ENCODE measurements at places on chromosomes 5 and 9. TPM values are rescaled to one million over a fixed set of nuclear protein-coding genes. Genes with fewer than 3 reads are reported as not detected.

- H3K36me3 ChIP-seq: peaks cover 24% of the 10 kb centered on the region
- no peaks in the 10 kb centered on the region for H3K4me1 ChIP-seq
- DNase-seq: no peak
- H3K27me3 ChIP-seq: no peaks in the 10 kb centered on the region
- H3K4me3 ChIP-seq: no peak overlapping the region
Observed at GRCh38 chr5:71528206-71528605, 58.9 kb upstream of the MCCC2 start.

DNA sequence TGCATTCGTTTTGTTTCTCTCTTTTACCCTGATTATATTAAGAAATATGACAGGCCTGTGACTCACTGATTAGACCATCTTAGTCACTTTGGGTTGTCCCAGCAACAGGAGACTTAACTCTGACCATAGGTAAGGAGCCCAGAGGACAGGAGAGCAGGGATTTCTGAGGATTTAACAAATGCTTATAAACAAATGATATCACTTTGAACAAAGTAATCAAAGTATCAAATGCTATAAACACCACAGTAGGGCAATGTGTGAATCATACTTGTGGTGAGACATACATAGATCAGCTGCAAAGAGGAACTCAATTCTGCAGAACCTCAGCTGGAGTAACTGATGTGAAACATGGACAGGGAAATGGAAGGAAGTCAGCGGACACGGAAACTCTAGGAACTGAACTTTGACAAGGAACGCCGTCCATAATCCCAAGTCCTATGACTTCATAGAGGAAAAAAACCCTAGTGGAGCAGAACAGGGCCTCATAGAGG is 190.6 kb upstream of the MSX2 start:
- no peaks in the 10 kb centered on the region for H3K36me3 ChIP-seq
- no peak overlapping the region for H3K4me3 ChIP-seq
- no peaks in the 10 kb centered on the region for H3K27me3 ChIP-seq
- H3K27ac ChIP-seq: no peak overlapping the region

DNA sequence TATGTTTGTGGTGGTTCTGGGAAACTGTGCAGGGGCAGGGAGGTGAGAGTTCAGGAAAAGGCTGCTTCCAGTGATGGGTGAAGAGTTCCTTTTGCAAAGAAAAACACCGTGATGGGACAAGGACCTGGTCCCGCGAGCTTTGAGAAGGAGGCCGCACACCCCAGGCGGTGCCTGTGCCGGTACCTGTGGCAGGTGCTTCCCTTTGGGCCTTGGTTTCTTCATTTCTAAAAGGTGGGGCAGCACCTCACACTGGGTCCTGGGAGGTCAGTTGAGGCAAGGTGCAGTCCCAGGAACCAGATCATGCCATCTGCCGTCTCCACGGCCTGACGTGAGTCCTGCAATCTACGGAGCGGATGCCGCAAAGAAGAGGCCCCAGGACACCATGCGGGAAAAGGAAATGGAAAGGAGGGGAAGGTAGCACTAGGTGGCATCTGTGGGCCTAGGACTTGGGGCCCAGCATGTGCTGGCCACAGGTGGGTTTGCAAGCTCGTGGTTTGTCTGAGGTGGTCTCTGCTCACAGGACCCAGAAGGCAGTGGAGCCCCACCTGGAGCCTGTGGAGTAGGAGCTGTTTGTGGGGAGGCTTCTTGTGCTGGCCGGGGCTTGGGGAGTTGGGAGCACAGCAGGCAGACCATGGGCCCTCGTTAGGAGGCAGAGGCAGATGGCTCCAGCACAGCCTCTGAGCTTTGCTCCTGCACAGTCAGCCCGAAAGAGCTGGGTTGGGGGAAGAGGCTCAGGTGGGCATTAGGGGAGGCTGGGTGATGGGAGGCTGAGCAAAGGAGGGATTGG is 131.6 kb downstream of the CACNA1B start:
- no peaks in the 10 kb centered on the region for H3K4me1 ChIP-seq
- H3K27me3 ChIP-seq: no peaks in the 10 kb centered on the region
- DNase-seq: no peak
- no peaks in the 10 kb centered on the region for H3K36me3 ChIP-seq

DNA sequence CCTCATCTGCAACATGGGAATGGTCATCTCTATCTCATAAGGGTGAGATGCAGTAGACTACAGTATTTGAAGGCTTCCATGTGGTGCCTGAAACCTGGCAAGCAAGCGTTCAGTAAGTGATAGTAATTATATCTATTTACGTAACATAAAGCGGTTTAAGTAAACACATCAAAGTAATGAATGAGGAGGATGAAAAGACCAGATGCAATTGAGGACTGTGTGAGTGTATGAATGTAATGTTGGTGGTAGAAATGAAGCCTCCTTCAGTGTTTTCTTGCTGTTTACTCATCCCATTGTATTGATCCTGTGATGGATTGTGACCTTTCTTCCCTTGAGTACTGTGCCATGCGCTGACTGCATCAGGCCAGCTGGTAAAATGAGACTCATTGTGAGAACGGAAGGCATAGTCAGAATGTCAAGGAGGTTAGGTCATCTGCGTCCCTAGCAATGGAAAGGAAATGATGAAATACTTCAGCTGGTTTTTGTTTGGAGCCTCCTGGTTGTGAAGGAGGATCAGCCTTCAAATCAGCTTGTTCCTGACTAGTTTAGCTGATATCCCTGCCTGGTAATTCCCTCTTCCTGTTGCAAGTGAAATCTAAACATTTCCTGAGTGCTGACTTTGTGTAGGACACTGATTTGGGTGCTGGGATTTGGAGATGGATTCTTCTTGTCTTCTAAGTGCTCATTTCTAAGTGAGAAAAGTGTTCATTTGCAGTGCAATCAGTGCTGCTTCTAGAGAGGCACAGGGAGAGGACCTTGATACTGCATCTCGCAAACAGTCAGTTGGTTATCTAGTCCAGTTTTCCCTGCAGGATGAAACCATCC is 35.6 kb downstream of the TNFSF8 start:
- H3K27ac ChIP-seq: no peak overlapping the region
- no peaks in the 10 kb centered on the region for H3K27me3 ChIP-seq
- DNase-seq: no peak
- H3K4me3 ChIP-seq: no peak overlapping the region

DNA sequence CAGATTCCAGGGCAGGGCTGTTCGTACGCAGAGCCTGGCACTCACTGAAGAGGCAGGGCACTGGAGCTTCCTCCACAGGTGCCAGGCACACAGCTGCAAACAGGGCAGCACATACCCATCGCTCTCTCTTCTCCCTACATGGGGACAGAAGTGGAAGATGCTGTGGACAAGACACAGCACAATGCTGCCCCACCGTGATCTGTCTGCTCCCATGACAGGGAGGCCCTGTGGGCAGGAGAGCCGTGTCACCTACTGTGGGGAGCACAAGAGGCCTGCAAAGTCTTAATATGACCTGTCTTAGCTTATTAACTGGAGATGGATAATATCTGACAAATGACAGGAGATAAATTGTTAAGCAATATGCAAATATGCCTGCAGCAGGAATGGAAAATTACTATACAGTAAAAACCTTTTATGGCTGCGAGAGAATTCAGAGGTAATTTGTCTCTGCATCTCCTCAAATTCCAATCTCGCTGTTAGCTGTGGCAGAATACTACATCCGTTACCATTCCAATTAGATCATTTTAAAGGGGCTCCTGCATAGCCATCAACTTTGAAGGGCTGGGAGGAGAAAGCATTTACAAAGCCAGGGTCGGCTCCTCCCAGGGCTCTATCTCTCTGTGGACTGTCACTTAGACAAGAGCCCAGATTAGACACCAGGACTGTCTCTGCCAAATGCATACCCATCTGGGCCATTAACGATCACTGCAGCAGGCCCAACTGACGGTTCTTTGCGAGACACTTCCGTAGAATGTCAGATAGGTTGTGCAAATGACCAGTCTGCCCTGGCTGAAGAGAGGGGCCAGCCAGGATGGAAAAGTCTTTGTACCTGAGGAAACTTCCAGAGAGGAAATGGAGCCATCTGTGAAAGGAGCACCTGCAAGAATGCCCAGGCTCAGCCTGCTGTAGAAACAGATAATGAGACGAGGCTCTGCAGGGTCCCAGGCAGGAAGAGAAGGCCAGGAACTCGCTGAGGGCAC is 90.7 kb upstream of the FSTL4 start:
- no peak overlapping the region for H3K4me3 ChIP-seq
- no peaks in the 10 kb centered on the region for H3K4me1 ChIP-seq
- no peaks in the 10 kb centered on the region for H3K36me3 ChIP-seq
- H3K27ac ChIP-seq: no peak overlapping the region

DNA sequence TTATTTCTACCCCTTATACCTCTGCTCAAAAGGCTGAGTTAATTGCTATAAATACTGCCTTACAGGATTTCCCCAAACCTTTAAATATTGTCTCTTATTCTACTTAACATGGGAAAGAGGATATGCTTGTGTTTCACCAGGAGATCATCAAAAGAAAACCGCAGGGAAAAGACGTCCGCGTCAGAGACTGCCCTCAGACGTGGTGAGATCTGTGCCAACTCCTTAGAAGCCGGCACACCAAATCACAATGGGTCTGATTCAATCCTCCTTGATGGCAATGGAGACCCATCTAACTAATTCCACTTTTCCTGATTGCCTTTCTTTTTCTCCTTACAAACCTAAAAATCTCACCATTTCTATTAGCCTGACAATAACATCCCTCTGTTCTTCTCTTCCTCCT is 55.0 kb downstream of the SH3PXD2B start:
- H3K4me1 ChIP-seq: no peaks in the 10 kb centered on the region
- no peak overlapping the region for H3K27ac ChIP-seq
- no peak for DNase-seq
- H3K27me3 ChIP-seq: no peaks in the 10 kb centered on the region
- H3K4me3 ChIP-seq: no peak overlapping the region
- H3K36me3 ChIP-seq: no peaks in the 10 kb centered on the region

DNA sequence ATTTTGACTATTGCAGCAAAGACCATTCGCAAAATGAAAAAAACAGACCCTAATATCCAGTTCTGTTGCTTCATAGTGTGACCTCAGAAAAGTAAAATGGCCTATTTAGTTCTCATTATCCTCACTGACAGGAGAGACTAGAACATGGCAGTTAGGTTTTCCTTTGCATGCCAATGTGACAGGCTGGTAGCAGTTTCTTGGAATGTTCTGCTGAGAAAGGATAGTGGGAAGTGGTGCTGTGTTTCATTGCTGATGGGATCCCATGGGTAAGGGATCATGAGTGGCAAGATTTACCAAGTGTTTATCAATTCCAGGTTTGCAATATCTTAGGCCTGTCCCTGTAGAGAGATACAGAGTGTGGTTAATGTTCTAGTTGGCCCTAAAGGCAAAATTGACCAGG is 88.5 kb downstream of the ACER2 start:
- H3K4me3 ChIP-seq: no peak overlapping the region
- no peak for DNase-seq

ZNF454 gene
- total RNA-seq: not detected

Measured in natural killer cell (primary cell).